Chondrocyte (in vitro differentiated cells): ENCODE measurements at places on chromosomes 2 and 18. TPM values are rescaled to one million over a fixed set of nuclear protein-coding genes. Genes with fewer than 3 reads are reported as not detected.

DNA sequence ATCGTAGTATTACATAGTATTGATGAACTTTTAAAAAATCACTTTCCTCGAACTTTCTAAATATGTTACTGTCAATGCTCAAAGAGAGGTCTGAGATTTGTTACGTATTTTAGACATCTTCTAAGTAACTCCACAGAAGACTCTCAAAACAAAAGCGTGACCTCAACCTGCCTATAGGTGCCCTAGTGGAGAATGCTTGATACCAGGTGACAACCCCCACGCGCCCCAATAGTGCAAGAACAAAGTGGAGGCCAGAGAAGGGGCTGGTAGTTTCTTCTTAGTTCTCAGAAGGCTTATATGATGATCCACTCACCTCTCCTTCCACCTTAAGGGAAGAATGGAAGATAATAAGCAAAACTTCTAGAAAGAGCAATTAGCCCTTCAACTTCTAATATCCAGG is 102.6 kb downstream of the ANKRD44 start:
- no peaks in the 10 kb centered on the region for H3K36me3 ChIP-seq
- no peaks in the 10 kb centered on the region for H3K27me3 ChIP-seq
- H3K27ac ChIP-seq: no peak overlapping the region
- H3K4me1 ChIP-seq: peaks cover 74% of the 10 kb centered on the region

ASIC4 gene
- 0.15 TPM in 2 of 3 replicates, not detected in the other for total RNA-seq

CCDC102B gene
- 8.1 to 9.8 TPM (median 9.1 TPM) in 3 replicates for total RNA-seq

DNA sequence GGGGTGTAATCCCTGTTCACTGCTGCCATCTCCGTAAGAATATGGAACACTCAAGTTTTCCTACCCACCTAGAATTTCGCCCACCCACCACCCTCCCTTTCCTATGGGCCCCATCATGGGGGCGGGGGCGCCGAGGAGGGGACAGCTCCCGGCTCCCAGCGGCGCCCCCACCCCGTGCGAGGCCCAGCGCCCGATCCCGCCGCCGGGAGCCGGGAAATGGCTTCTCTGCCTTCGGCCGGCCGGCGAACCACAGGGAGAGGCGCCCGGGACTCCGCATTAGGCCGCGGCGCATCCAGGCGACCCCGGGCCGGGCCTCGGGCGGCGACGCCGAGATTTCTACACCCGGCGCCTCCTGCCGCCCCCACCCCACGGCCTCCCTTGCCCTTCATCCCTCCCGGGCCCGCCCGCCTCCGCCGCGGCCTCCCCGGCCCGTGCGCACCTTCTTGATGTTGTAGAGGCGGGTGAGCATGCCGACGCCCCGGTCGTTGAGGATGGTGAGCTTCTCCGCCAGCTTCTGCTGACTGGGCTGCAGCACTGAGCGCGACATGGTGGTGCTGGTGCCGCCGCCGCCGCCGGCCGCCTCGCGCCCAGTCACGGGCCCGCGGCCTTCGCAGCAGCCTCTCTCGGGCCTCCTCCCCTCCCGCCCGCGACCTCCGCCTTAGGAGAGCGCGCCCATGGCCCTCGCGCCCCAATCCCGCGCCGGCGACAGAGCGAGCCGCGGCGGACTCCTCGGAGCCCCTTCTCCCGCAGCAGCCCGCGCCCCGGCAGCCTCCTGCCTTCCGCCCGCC is 510 bp downstream of the NCKAP1 start:
- no peaks in the 10 kb centered on the region for H3K27me3 ChIP-seq
- peak overlapping the region; percentile 80 for H3K4me3 ChIP-seq
- H3K4me1 ChIP-seq: peaks cover 49% of the 10 kb centered on the region
- peak; percentile 90 for DNase-seq
- H3K36me3 ChIP-seq: no peaks in the 10 kb centered on the region
